ENCODE measurements at places on chromosomes 16 and 17. TPM values are rescaled to one million over a fixed set of nuclear protein-coding genes. Genes with fewer than 3 reads are reported as not detected.

KRT15 gene
- 0.15 TPM for polyA plus RNA-seq

TRAPPC2L gene
- 155 TPM for polyA plus RNA-seq

GRCh38 chr16:17654142-17654541 lies 183.4 kb upstream of the XYLT1 start:
- DNase-seq = no peak

DNA sequence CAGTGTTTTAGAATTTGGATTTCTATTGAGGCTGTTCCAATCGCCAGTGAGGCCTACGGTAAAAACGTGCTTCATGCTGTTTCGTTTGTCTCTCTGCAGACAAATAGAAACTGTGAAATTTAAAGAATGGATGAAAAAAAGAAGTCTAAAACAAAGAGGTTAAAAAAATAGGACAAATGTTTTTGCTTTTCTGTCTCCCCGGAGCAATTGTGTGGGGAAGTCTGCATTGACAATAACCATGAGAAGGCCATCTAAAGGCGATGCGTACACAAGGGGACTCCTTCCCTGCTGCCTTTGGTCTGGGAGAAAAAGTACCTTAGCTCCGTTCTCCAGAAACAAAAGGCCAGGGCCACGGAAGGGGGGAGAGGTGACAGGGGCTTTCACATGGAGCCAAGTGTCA lies 4.6 kb upstream of the ZFHX3 start:
- DNase-seq = no peak

DHRS7C gene
- polyA plus RNA-seq = not detected

EFNB3 gene
- polyA plus RNA-seq = 2.3 TPM

DNA sequence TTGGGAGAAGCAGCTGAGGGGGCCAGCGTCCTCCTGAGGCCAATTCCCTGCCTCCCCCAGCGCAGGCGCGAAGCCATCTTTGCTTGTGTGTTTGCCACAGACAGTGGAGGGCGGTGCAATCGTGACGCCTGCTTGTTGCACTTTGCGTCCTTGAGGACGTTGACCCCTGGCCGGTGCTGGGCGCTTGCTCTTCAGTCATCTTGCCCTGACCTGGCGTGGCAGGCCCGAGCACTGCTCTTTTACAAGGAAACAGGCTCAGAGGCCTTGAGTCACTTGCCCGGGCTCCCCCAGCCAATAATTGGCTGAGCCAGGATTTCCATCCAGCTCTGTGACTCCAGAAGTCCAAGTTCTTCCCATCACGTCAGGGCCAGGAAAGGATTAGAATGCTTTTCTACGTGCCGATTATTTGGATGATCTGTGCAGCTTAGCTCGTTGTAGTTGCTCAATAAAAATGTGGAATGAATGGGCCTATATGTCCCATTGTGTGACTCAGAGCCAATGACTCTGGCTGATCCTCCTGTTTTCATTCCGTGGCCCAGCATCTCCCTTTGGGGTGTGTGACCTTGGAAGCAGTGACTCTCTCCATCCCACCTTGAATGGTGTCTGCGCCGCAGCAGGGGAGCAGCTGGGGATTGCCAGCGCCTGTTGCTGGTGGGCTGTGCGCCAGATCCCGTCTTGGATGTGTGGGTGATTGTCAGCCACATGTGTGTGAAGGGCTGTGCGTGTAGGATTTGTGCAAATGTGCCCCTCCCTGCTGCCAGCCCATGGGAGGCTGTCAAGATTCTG lies 214.1 kb downstream of the SEC14L1 start:
- DNase-seq = peak; percentile 18

CA7 gene
- polyA plus RNA-seq = not detected

NACA2 gene
- not detected for polyA plus RNA-seq

RNF43 gene
- 7.8 TPM for polyA plus RNA-seq

ZP2 gene
- polyA plus RNA-seq = not detected

- DNase-seq = peak; percentile 43
These were observed 157.6 kb downstream of the XYLT1 start for GRCh38 chr16:17313085-17313611.

DNA sequence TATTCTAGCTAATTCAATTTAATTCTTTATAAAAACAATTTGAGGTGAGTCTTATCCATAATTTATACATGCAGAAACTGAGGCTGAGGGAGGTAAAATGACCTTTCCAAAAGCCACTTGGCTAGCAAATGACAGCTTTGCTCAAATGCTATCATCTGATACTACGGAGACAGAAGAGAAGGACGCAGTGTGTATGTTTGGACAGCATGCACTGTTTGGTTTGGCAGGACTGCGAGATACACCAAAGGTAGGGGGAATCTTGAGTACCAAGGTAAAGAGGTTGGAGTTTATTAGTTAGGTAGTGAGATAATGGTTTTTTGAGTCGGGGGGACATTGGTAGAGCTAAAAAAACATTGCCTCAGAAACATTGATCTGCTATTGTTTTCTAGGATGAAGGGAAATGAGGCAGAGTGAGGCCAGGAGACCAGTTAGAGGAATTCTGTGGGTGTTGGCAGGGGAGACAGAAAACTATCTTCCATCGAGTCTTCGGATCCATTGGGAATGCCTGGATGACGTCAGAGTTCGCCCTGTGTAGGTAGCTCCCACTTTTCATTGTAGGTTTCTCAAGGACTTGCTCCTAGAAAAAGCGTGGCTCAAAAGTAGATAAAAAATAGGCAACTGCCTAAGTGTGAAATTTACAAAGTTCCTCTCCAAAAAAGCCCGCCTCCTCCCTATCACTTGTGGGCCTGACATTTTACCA lies 2.5 kb upstream of the HS3ST4 start:
- no peak for DNase-seq

GRCh38 chr16:35691057-35691456 lies 2231.6 kb downstream of the TP53TG3F start:
- DNase-seq = no peak

DNA sequence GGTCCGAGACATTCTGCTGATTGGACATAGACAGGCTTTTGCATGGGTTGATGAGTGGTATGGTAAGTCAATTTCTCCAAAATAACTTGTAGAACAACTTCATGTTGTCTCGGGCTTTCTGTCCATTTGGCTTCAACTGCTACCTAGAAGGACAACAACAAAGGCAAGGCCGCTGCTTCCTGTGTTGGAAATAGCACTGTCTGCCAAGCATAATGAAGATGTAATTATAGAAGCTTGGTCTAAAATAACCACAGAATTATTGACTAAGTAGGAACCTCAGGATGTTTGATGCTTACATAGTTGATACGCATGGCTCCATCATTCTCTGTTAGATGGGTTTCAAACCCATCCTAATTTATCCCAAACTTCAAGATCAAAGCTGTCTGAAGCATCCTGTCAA lies 42.3 kb upstream of the NOL11 start:
- no peak for DNase-seq

- no peak for DNase-seq
These were observed 73.3 kb downstream of the IRX5 start for GRCh38 chr16:55003916-55004315.

SEPTIN1 gene
- polyA plus RNA-seq = 5.0 TPM

DNA sequence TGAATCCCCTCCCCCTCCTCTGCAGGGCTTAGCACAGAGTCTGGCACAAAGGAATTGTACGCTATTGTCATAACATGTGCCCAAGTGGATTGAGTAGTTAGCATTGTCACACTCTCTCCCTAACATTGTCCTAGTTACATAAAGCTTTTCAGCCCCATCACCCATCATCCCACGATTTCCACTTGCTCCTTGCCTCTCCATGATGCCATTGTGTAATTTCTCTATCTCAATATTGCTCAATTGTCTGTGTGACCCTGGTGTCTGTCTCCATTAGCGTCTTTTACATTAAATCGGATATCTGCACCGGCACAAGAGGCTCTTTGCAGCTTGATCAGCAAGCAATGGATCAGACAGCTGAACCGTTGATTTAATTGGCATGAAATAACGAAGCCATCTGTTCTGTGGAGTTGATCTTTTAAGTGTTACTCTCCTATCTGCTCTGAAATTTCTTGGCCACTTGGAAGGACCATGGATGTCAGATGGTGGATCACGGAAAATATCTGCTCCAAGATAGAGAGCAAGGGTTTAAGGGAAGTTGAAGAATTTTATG lies 77.0 kb upstream of the HS3ST4 start:
- DNase-seq = no peak

DNA sequence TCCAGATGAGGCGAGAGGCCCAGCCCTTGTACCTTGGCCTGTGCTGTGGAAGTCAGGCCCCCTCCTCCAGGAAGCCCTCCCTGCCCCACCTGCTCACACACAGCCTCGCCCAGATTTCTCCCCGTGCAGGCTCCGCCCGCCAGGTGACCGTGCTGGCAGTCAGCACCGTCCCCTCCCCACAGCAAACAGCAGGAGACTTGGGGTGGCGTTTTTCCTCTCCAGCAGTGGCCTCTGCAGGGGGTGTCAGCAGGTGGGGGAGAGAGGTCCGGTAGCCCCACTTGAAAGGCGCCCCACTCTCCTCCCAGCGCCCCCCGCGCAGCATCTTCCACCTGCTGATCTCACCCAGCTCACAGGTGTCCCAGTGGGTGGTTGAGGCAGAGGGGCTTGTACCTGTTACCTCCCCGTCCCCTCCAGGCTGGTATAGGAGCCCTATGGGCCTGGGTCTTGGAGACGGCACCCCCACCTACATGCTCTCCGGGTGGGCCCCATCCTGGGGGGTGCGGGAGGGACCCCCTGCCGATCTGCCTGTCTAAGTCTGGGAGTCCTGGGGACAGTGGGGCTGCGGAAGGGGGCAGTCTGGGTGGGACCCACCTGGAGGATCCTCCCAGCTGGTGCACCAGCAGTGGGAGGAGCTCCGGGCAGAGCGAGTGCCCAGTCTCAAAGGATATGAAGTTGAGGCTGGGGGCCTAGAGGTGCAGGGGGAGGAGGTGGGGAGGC lies 4.2 kb upstream of the C1QTNF8 start:
- DNase-seq = no peak

ARHGAP44 gene
- polyA plus RNA-seq = 3.7 TPM

GRCh38 chr17:30170415-30170987 lies 53.9 kb downstream of the NSRP1 start:
- no peak for DNase-seq

GRCh38 chr16:56193951-56194726 lies 2.9 kb downstream of the GNAO1 start:
- peak; percentile 98 for DNase-seq

Data from kidney (tissue), 22 donors.